ENCODE measurements at places on chromosomes 7 and 10.

- no peak for DNase-seq
These were observed 8.9 kb downstream of the ANKMY2 start for GRCh38 chr7:16636555-16637101.

DNA sequence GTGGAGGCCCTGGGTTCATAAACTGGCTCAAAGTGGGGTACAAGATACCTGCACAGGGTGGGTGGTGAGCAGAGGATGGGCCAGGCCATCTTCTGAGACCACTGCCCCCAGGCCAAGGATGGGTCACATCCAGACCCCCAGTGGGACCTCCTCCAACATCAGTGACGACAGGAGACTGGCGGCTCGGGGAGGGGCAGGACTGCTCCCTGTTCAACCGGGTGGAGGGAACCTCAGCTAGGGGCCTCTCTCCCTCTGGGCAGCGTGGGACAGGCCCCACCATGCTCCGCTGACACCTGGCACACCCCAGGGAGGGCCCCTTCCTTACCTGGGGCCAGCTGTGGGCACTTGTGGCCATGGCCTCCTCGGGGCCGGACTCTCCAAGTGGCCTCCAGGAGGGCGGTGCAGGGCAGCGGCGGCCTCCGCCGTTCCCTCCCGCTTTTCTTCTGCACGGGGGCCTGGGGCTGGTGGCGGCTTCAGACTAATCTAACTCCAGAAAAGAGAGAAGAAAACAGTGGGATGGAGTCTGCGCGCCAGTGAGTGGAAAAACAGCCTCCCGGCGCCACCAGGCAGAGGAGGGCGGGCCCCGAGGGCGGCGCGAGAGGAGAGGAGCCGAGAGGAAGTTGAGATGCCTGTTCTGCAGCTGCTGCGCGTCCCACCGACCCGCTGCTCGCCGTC lies at the start of gene CALHM2:
CALHM2 (minus strand) TSS at position 540 of the 675 bp plus-strand sequence. CDS start 2,429 bp downstream, outside the sequence.
- DNase-seq, result peak; percentile 91

GRCh38 chr7:144158861-144159260 lies 24.4 kb upstream of the CTAGE4 start:
- DNase-seq, result no peak

GRCh38 chr10:57338823-57339558 lies 928.7 kb downstream of the IPMK start:
- DNase-seq, result peak; percentile 34

DNA sequence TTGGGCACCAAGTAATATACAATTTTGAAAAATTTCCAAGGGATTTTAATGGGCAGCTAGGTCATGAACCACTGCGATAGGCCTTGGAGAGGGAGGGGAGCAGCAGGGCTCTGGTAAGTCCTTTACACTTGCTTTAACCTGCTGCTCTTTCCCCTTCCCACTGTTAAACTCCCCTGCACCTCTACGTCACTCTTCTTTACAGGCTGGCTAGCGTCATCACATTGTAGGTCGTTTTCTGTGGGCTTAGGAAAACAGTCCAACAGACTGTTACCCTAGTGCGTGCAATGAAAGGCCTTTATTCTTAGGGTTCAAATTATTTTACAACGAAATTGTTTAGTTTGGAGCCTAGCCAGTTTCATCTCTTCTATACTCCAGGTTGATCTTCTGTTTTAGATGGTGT lies 235.7 kb downstream of the AUTS2 start:
- no peak for DNase-seq

DNA sequence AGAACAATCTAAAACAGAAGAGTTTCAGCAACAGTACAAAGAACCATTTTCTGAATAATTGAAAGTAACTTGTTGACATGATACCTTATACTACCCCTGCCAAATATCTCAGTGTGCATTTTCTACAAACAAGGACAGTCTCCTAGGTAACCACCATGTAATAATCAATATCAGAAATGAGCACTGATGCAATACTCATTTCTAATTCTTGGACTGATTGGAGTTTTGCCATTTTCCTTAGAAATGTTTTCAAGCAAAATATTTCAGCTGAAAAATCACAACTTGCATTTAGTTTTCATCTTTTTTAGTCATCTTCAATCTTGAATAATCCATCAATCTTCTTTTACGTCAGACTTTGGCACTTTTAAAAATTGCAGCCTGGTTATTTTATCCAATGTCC lies 420.2 kb downstream of the CDC14C start:
- DNase-seq, result no peak

- DNase-seq, result no peak
These were observed 22.3 kb downstream of the BRAF start for GRCh38 chr7:140902303-140902953.

DNA sequence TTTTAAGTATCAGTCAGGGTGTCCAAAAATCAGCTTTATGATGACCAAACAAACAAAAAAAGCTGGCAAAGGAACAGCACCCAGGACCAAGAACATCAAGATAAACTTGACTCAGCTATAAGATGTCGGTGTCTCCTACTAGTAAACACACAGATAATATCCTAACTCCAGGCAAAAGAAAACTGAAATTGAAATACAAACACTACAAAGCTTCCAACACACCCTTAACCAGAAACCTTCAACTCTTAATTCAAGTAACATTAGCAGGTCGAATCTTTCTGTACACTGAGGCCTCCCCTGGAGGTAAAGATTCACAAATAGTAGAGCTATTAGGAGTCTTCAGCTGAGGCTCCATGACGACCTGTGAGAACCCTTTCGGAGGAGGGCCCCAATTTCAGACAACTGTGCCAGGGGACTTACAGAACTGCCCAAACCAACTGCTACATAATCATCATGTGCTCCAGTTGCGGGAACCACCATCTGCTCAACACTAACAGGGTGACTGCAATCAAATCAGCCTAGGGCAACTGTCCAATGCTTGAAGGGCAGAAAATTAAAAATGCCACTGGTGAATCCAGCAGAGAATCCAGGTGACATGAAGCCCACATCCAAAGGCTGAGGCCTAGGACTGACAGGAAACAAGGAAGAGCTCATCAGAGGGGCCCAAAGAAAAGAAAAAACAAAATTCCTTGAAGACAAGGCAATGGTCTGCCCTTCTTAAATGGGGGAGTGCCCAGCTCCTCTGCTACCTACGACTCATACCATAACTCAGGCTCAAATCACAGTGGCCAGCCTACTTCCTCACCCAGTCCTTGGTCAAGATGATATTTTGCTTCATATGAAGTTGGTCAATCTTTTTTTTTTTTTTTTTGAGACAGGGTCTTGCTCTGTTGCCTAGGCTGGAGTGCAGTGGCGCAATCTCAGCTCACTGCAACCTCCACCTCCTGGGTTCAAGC lies 20.0 kb downstream of the XPNPEP1 start:
- no peak for DNase-seq

All from umbilical cord (tissue), 2 donors.